AG04450 (cell line): ENCODE measurements at places on chromosomes 13 and 19.

- DNase-seq: no peak
Observed at GRCh38 chr13:98487016-98487415, 89.9 kb downstream of the STK24 start.

DNA sequence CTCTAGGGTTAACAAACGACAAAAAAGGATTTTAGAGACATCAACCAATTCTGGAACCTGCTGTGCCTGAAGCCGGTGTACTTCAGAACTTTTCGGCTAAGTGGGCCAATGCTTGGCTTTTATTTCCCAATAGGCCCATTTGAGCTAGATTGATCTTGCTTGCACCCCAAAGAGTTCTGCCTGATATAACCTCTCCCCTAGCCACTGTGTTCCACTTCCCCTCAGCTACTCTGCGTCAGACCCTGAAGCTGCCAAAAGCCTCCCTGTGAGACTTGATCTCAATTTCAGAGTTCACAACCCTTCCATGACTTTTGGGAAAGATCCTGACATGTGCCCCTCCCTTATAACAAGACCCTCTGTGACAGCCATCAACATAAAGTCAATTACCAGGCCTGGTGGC, 5.6 kb upstream of the SIGLEC14 start:
- no peak for DNase-seq

DNA sequence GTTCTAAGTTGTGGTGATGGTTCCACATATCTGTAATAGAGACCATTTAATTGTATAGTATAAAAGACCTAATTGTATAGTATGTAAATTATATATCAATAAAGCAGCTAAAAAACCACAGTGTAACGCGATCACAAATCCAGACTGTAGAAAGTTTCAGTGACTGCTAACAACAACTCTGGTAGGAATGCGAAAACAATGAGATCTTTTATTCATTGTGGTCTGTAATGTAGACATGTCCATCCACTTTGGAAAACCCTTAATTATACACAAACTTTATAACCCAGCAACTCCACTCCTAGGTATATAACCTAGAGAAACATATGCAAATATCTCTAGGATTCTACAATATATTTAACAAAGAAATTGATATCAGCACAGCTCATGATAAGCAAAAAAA, 549.5 kb downstream of the SLITRK1 start:
- no peak for DNase-seq

DNA sequence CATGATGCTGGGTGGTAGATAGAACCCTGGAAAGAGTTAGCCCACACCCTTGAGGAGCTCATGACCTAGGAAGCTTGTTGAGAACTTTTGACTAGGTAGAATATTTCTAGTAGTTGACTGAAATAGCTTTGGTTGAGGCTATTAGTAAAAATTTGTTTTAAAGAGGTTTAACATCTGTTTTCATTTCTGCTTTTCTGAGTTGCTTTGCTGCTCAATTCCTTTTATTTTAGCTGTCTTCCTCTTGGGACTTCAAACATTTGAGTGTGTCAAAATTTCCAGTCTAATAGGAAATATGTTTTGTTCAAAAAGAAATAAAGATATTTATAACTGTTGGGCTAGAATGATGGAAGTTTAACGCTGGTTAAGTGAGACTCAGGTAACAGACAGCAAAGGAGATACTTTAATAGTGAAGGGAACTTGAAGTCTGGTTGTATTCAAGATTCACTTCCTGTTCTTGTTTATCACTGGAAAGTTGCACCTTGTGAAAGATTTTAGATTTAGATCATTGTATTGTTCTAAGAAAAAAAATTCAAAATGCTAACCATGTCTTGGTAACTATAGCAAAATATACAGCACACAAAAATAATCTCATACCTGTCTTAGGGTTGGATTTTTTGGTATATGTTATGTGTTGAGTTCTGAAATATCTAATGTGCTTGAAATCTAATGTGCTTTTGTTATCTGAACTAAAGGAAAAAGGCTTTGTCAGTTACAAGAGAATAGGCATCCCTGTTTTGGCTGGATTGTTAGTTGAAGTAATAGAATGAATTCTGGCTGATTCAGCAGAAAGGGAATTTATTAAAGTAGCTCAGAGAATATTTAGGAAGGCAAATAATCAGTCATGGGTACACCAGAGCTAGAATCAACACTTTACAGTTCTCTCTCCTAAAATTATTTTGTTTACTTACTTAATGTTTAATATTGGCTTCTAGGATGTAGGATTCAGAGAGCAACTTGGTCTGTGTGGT, 24.4 kb upstream of the GPR18 start:
- DNase-seq: no peak

- DNase-seq: no peak
Observed at GRCh38 chr13:42255886-42256285, 16.1 kb upstream of the AKAP11 start.

- DNase-seq: no peak
Observed at GRCh38 chr19:56566904-56567273, 379 bp upstream of the ZNF470 start.

- DNase-seq: no peak
Observed at GRCh38 chr19:46412650-46413261, 608 bp downstream of the CCDC8 start.

DNA sequence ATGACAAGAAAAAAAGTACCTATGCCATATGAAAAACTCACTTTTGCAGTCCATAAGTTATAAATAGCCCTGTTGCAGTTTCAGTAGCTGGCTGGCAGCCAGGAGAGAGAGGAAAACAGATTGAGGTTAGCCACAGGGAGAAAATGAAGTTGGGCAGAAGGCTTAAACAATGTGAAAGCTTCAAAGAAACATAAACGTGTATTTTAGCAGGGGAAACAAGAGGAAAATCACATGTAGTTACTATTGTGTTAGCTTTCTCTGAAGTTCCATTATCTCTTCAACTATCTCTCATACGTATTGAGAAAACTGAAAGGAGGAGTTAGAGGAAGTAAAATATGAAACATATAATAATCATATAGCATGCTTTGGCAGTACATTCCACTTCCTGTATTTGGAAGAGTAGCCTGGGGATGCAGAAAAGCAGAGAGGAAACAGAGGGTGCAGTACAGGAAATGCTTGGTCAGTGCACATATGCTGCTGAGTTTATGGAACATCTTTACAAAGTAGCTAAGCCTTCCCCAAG, 1551.1 kb downstream of the EFNB2 start:
- no peak for DNase-seq

DNA sequence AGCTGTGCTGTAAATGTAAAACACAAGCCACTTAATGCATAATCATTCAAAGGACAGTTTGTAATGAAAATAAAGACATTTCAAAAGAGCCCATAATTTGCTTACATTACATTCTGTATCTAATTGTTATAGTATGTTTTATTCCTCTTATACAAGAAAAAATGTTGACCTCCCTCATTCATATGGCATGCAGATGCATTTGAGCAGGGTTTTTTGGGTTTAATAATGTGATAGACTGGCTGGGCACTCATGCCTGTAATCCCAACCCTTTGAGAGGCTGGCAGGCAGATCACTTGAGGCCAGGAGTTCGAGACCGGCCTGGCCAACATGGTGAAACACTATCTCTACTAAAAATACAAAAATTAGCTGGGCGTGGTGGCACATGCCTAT, 11.6 kb upstream of the ARL11 start:
- DNase-seq: no peak

- DNase-seq: no peak
Observed at GRCh38 chr13:114147803-114148520, 15.5 kb upstream of the RASA3 start.

DNA sequence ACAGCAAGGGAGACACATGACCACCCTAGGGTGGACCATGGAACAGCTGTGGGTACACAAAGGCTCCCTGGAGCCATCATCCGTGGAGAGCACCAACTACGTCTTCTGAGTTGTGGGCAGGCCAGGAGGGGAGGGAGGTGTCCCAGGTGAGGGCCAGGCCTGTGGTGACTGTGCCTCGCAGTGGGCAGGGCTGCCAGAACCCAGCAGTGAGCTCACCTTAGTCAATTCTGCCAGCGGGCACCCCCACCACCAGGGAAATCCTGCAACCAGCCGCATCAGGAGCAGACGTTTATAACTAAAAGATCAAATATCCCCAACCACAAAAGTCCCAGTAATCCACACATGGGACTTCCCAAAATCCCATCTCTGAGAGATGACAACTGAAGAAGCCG, 19.6 kb downstream of the ELL start:
- no peak for DNase-seq

DNA sequence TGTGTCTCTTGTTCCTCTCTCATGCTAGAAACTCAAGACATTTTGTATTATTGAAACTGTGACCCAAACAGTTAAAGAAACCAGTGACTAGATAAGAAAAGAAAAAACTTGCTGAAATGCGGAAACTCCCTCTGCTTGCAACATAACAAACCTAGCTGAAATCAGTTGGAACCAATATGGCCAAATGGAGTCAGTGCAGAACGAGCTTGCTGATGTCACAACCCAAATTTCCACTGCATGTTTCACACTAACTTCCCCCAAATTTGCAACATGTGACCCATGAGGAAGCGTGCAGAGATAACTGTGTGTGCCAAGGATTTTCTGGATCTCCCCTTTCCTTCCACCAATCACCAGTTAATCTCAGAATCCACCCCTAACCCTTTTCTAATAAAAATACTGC, 208.0 kb downstream of the DLEU7 start:
- DNase-seq: no peak
